ENCODE measurements at places on chromosomes 1 and 21. TPM values are rescaled to one million over a fixed set of nuclear protein-coding genes. Genes with fewer than 3 reads are reported as not detected.

GRCh38 chr1:1081311-1082238, 7.5 kb upstream of the RNF223 start:
- DNase-seq: no peak

DNA sequence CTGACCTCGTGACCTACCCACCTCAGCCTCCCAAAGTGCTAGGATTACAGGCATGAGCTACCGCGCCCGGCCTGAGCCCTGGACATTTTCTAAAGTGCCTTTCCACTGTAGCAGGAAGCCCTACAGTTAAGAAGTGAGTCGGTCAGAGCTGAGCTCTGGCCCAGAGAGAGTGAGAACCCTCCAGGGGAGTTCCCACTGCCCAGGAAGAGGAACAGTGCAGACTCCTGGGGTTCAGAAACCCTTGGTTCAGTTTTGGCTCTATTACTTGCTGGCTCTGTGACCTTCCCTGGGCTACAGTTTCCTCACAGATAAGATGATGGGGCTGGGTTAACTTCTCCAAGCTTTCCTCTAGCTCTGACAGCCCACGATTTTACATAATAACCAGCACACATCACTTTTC, 20.9 kb downstream of the SLC9A1 start:
- DNase-seq: no peak

DNA sequence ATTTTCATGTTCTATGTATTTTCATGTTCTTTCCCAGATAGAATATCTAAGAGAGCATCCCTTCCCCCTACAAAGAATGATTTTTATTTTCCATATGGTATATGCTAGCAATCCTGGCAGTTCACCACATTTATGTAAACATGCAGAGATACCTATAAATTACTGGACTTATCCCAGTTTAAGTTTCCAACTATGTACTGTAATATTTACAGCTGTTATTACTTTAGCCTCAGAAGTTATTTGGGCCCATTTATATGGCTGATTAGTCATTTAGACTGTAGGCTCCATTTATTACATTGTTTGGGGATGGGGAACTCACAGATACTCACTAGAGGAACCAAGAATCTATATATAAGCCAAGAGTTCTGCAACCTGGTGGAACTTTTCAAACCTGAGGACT, 84.8 kb upstream of the WARS2 start:
- DNase-seq: no peak

DNA sequence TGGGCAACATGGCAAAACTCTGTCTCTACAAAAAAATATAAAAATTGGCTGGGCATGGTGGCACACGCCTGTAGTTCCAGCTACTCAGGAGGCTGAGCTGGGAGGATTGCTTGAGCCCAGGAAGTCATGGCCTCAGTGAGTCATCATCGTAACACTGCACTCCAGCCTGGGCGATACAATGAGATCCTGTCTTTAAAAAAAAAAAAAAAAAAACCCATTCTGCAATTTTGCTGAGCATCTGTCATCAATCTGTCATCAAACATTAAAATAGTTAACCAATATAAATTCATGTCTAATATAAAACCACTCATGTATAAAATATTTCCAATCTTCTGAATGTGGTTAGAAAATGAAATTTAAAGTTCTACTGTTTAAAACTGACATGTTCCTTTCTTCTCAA, 56.9 kb downstream of the LPAR3 start:
- no peak for DNase-seq

The CELA3A gene
- not detected for total RNA-seq

DNA sequence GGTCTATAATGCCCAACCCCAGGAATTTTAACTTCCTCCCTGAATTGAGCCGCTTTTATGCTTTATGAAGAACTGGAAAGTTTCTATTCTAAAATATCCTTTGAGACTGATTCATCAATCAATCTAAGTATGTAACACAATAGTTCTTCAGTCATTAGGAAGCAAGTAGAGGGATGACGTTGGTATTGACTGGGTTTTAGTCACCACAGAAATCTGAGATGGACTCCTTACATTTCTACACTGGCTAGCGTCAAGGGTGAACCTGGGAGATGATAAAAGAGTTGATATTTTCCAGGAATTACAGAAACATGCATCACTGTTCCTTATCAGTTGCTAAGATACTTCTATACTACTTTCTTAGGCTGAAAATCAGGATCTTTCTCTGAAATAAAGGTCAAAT, 308.0 kb downstream of the HMCN1 start:
- DNase-seq: no peak

DNA sequence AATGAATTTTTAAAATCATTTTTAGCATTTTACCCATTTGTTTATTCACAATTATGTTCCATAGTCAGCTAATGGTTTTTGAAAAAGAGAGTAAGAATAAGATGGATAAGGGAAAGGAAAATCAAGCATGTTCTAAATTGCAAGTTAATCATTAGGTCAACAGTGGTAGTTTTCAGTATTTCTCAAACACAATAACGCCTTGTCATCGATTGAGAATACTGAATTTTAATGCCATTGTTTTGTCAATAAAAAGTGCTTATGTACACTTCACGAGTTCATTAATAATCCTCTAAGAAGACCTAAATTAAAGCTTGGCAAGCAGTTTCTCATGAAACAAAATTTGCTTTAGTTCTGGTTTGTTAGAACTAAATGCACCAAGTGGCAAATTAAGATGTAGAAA, 100.3 kb downstream of the RERE start:
- no peak for DNase-seq

GRCh38 chr1:44505210-44505993, 100.3 kb downstream of the RNF220 start:
- no peak for DNase-seq

- DNase-seq: no peak
Observed at GRCh38 chr1:211525101-211525676, 33.2 kb upstream of the RD3 start.

- DNase-seq: no peak
Observed at GRCh38 chr1:33007190-33008050, 29.3 kb downstream of the AK2 start.

DNA sequence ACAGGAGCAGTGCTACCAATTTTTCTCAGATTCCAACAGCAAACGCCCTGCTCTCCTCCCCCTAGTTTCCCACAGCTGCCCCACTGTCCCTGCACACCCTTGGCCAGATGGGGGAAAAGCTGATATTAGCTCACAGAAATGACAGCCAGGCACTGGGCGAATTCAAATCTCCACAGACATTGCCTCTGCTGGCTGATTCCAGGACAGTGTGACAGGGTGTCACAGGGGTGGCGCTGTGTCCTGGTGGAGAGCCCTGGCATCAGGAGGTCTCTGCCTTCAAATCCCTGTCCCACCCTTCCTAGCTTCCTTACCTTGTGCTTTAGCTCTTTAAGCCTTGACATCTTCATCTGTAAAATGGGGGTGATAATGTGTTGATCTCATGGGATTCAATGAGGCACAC, 10.4 kb downstream of the OLIG1 start:
- no peak for DNase-seq

The CRP gene
- total RNA-seq: 0.35 TPM

- DNase-seq: no peak
Observed at GRCh38 chr21:33760641-33761440, 118.5 kb downstream of the ITSN1 start.

- DNase-seq: no peak
Observed at GRCh38 chr1:47682786-47683350, 245.0 kb downstream of the FOXD2 start.

The RWDD3 gene
- total RNA-seq: 9.3 TPM
